MG63 (cell line): ENCODE measurements at places on chromosomes 4 and X.

GRCh38 chrX:125769628-125770027 is 396.5 kb downstream of the DCAF12L2 start:
- no peak for DNase-seq

GRCh38 chr4:173538148-173538908 is 8.3 kb upstream of the HAND2 start:
- no peak for DNase-seq

GRCh38 chr4:103171006-103171405 is 27.1 kb downstream of the CENPE start:
- DNase-seq = no peak

GRCh38 chrX:45771114-45771513 is 570.4 kb upstream of the DIPK2B start:
- DNase-seq = peak; percentile 85

DNA sequence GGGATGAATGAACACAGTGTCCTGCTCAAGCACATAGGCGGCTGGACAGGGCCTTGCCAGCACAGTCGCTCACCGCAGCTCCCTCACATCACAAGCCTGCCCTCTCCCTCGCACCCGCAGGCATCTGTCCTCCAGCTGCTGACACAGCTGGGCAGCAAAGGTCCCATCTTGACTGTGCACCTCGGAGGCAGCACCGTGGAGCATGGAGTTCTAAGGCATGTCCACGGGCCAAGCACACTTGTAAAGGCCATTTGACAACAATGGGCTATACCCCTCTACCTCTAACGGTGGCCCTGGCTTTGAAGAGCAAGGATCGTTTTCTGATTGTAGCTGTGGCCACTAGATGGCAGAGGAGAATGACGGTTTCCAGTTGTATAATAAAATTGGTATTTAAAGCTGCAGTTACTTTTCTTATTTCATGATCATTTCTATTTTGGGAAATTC is 53.8 kb downstream of the APLN start:
- DNase-seq = no peak
